ENCODE measurements at places on chromosomes 3 and 15.
A peak's percentile ranks its signal among the peaks of the same experiment; 100 is the strongest.

- no peak for DNase-seq
Measured at GRCh38 chr3:126135071-126135405, 45.3 kb downstream of the ALDH1L1 start.

DNA sequence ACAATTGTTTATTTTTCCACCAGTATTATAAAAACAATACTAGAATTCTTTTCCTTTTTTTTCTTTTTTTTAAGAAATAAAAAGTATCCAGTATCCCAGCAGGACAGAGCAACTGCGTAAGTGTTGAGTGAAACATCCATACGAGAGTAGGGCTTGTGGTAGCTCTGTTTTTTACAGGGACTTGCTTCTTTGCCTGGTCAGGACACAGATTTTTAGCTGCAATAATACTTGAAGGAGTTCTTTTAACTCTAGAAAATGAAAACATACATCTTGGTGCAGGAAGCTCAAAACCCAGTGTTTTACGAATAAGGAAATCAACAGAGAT is 297.7 kb upstream of the NR2E3 start:
- DNase-seq = no peak

DNA sequence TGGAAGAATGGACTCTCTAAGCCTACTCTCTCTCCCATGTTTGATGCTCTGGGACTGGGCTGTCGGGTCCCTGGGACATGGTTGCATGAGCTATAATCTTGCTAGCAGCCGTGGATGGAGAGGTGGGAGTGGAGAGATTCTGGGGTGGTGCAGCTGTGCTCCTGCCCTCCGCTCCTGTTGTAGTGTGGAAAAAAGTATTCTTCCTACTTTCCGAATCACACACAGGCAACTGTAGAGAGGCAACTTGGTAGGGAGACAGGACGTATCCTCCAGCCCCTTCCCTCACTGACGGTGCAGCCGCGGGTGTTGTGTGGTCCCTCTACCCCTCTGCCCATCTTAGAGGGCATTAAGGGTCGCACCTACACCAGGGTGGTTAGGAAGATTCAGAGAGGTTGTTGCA is 281.4 kb upstream of the TLE3 start:
- DNase-seq = no peak

DNA sequence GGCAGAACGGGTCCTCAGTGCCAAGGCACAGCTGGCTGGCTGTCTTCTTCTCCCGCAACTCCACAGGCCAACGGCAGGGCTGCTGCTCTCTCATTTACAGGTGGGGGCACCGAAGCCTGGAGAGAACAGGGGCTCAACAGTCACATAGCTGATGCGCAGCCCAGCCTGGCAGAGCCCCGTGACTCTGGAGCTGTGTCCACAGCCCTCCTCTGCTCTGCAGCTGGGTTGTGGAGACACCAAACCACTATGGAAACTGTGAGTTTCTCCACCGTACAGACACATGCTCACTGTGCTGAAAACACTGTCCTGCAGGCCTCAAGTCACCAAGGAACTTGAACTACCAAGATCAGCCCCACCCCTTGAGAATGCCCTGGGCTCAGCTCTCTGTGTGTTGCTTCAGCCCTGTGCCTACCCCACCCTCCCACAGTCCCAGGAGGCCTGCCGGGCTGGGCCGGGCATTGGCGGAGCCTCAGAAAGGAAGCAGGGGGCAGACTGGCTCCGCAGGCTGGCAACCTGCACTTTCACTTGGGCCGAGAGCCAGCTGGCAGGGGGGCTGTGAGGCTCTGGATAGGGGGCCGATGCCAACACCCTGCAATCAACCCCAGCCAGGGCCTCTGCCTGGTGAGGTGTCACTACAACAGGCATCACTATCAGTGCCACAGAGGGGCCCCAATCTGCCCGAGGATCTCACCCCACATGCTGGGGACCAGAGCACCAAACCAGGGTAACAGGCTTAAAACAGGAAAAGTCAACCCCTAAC is 113.7 kb upstream of the RPL32 start:
- peak; percentile 87 for DNase-seq

DNA sequence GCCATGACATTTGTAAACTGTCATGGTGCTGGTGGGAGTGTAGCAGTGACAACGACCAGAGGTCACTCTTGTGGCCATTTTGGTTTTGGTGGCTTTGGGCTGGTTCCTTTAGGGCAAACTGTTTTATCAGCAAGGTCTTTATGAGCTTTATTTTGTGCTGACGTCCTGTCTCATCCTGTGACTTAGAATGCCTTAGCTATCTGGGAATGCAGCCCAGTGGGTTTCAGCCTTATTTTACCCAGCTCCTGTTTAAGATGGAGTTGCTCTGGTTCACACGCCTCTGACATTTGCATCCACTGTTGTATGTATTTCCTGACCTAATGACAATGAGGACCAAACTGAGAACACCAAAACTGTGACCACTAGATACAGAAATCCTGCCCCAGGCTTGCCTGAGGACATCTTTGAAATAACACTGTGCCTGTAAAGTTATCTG is 37.6 kb downstream of the RAB8B start:
- no peak for DNase-seq

- no peak for DNase-seq
Measured at GRCh38 chr15:38377636-38378035, 76.3 kb upstream of the FAM98B start.

DNA sequence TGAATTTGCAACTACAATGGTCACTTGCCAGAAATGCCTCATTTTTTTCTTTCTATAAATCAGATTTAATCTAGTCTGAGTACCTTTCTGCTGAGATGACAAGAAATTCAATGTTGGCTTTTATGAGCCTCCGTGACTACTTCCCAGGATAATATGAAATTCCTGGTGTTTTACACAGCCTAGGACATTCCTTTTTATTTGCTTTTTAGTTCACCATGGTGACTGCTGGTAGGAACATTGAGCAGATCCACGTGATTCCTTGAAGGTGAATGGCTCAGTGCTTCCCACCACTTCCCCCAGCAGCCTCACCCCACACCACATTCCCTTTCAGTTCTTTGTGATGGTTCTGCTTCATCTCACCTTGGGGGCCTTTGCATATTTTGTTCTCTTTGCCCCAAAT is 4.3 kb upstream of the NPTN start:
- DNase-seq = no peak

DNA sequence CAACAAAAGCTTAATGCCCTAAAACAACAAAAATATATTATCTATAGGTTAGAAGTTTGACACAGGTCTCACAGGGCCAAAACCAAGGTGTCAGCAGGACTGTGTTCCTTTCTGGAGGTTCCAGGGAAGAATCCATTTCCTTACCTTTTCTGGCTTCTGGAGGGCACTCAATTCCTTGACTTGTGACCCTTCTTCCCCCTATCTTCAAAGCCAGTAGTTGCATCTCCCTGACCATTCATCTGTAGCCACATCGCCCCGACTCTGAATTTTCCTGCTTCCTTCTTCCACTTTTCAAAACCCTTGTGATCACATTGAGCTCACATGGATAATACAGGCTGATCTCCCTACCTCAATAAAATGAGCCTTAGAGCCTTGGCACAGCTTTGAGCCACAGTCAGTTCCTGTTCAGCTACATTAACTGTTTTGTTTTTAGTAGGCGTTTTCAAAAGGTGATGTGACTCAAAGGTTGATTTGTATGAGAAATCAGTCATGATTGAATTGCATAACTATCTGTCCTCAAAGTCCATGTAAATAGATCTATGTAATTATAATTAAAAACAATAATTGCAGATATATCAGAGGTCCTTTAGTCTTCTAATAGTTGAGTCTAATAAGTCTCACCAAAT is 12.4 kb downstream of the PFN2 start:
- no peak for DNase-seq

DNA sequence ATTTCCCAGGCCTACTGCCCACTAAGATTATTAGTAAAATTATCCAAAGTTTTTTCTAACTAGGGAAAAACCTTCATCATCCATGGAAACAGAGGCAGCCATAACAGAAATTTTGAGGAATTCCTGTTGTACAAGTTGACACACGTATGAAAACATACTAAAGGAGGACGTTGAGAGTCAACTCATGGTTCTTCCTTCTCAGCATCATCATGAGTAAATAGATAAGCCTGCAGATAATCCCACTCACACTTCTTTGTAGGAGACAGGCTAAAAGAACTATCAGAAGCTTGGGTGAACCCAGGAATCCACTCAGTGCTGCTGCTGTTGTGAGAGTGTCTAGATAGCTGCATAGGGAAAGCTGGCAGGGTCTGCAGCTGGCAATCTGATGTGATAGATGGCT is 694.8 kb upstream of the NR2F2 start:
- DNase-seq = no peak

DNA sequence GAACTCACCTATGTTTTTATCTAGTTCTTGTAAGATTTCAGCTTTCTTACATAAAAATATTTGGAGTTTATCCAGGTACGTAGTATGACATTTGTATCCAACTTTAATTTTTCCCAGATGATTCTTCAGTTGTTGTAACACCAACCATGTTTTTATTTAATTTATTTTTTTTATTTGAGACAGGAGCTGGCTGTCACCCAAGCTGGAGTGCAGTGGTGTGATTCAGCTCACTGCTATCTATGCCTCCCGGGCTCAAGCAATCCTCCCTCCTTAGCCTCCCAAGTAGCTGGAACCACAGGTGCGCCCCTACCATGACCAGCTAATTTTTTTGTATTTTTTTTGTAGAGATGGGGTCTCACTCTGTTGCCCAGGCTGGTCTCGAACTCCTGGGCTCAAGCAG is 6.6 kb downstream of the XYLB start:
- DNase-seq = no peak

DNA sequence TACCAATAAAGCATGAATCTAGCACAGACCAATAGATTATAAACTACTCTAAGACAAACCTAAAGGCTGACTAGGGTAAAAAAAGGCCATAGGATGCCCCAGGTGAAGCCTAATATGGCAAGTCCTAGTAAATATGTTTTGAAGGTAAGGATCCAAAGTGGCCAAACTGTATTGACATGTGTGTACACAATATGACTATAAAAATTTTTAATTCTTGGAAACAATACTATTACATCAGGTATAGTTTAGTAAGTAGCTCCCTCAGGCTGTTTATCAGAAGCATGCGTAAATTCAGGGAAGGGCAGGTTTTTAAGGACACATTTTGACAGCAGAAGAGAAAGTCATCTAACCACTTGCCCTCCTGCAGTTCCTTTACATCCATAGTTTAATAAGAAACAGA is 18.8 kb downstream of the GNB4 start:
- no peak for DNase-seq

DNA sequence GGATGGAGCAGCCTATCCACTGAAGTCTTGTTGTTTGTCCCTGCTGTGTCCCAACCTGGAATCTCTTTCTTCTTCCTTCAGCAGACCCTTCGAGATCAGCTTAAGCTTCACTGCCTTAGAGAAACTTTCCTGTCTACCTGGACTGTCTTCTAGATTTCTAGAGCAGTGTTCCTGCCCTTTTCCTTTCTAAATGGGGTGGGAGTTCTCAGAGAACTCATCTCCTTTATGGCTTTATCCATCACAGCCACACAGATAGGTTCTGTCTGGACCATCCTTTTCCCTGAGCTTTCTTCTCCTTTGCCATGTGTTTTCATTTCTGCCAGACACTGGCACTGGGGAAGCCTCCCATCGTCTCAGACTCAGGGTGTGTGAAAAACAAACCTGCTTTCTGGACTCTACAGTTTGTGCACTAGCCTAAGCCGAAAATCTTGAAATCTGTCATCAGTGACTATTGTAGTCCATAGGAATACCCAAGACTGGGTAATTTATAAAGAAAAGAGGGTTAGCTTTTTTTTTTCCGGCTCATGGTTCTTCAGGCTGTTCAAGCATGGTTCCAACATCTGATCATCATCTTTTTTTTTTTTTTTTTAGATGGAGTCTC is 177.5 kb downstream of the PGPEP1L start:
- DNase-seq = no peak

DNA sequence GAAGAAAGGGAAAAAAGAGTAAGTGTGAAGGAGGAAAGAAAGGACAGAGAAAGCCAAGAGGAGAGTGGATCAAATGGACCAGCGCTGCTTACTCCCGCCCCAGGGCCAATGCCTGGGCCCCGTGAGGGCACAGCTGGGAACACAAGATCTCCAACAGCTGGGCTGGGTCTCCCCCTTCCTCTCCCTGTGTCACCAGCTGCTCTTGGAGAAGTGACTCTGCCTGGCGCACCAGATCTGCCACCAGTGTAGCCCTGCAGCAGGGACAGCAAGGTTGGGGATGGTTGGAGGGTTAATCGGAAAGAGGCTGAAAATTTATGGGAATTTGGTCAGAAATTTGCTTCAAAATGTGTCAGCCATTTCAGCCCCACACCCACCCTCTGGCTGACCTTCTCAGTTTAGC is 8.4 kb downstream of the CDAN1 start:
- DNase-seq = peak; percentile 36

DNA sequence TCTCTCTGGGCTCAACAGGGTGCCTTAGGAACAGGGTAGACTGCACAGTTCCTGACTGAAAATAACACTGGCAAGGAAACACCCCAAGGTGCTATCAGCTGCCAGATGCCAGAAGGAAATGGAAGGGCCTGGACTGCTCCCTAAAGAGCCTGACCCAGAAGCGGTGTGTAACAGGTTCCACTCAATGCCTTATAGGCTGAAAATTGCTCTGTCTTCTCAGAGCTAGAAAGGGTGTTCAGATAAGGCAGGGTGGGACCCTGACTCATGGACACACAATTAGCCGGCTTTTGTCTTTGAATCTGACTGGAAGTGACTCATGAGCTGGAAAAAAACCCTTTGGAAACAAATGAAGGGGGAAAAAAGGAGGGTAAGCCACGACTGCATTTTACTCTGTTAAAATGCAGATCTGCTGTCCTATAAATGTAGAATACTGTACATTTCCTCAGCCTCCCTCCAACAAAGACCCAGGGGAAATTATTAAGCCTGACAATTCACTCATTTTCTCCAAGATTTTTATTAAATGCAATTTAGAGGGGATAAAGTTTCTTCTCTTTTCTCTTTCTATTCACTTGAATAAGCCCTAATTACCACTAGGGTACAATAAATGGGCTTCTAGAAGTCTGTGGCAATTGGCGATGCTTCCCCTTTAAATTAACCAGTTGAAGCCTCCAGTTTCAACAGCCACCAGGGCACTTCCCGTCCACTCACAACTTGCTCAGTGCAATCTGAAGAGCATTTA is 160.2 kb upstream of the TBL1XR1 start:
- peak; percentile 52 for DNase-seq

DNA sequence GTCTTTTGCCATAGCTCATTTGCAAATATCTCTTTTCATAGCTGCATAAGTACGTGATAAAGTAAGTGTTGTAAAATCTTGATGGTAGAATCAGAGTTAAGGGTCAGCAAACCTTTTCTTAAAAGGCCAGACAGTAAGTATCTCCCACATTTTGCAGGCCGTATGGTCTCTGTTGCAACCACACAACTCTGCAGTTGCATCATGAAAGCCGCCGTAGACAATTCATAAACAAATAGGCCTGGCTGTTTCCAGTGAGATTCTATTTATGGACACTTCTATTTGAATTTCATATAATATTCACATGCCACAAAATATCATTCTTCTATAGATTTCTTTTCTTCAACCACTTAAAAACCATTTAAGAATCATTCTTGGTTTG is 248.5 kb downstream of the TLE3 start:
- no peak for DNase-seq

GRCh38 chr3:12180218-12180617 is 21.5 kb upstream of the TIMP4 start:
- peak; percentile 43 for DNase-seq

DNA sequence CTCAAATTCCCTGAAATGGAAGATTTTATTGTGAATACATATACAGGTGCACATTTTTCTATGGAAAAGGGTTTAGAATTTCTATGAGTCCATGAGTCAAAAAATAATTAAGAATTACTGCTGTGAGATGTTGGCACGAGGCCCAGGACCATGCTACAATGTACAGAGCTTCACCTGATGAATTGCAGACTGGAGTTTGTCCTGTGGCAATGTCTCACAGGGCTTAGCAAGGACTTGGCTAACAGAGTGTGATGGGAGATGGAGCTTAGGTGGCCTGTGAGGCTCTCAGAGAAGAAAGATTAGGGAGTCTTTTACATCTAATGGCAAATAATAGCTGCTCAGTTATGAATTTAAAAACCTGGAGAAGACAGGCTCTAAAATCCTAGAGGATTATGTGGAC is 219.5 kb upstream of the CBLB start:
- no peak for DNase-seq

All from femur (tissue), 1 donor.